ENCODE measurements at places on chromosomes 2 and 18.

DNA sequence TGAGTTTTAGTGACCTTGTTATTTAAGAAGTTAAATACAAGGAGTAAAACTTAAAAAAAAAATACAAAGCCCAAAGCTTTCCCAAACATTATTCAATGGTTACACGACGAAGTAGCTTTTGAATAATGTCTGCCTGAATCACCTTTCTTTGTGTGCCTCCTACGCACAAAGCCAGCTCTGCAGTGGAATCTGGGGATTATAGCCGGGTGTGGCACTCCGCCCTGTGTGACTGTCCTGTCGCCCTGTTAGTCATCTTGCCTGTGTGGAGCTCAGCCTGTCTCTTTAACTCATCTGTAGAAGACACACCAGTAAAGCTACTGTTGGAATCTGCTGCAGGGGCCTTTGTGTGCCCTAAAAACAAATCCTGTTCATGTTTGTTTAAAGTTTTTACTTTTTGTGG lies 79.4 kb upstream of the TCF7L1 start:
- no peak for DNase-seq

GRCh38 chr2:237682151-237682550 lies 54.8 kb downstream of the LRRFIP1 start:
- no peak for DNase-seq

DNA sequence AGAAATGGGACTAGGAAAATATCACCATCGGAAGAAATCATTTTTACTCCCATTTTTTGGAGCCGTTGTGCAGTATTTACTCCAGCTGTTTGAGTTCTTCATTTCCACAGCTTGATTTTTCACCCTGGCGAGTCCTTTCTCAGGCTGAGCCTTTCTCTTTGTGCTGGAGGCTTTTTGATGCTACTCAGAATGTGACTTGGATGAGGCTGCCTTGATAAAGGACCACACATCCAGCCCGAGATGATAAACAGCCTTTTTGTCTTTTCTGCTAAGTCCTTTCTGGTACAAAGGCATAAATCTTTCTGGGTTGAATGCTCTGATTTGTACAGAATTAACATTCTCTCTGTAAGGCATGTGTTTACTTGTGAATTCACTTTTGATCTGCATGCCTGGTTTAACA lies 17.6 kb upstream of the CTDP1 start:
- no peak for DNase-seq

DNA sequence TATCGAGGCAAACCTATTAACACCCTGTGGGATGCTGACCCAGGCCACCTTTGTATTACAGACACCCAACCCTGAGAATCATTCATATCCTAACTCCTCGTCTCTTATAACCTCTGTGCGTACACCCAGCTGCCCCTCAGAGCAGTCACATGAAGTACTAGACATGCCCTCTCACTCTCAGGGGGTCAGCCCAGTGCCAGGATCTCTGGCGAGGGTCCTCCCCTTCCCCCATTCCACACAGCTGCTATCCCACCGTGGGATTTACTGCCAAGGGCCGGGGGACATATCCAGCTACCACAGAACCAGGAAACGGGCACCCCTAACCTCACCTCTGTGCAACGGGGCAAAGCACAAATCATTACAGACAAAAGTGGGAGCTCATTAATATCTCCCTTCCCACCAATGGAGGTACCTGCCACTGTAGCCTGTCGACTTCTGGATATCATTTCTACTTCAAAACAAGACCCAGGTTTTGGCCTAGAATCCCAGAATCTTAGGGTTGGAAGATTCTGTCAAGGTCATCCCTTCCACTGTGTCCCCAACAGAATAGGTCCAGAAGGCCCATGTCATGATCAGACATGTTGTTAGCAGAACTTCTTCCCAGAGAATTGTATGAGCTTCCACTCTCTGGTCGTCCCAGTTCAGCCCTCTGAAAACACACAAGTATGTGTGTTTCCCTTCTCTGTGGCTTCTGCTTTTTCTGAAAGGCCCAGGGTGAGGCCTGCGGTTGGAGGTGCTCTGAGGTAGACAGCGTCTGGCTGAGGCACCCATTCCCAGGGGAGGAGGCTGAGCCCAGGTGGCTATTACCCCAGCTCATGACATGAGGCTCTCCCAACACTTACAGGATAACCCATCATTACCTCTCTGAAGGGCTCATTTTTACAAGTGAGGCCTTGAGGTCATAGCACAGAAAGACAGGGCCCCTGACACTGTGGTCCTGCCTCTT lies 1.7 kb downstream of the TMBIM1 start:
- DNase-seq, result peak; percentile 32

DNA sequence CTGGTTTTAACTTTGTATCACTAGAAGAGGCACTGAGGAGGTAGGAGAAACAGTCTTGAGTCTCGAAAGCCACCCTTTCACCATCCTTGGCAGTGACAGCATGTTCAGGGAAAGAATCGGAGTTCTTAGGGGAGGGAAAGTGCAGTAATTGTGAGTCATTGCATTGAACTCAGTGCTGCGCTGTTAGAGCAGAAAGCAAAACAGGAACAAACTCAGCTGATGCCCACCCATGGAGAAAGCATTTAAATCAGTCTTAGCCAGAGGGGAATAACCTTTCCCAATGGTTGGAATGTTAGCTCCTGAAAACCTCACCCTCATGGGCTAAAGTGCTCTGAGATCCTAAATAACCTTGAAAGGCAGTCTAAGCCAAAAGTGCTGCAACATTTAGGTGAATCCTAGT lies 845.6 kb upstream of the CNTNAP5 start:
- no peak for DNase-seq

GRCh38 chr18:29979881-29980280 lies 1062.7 kb downstream of the DSC3 start:
- no peak for DNase-seq

DNA sequence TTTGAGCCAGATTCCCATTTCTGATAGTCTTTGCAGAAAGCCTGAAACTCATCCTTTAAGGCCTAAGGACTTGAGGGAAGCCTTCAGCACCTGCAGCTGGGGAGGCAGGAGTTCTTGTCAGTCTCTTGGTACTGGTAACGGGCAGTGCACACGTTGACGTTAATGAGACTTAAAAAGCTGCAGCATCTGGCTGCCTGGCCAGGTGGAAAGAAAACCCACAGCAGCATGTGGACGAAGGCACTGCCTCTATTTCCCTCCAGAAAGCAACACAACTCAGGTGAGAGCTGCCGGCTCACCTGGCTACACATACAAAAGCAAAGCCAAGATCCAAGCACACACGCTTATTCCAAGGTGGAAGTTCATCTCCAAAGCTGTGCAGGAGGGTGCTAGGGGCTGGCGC lies 178.8 kb downstream of the ANAPC1 start:
- DNase-seq, result no peak

DNA sequence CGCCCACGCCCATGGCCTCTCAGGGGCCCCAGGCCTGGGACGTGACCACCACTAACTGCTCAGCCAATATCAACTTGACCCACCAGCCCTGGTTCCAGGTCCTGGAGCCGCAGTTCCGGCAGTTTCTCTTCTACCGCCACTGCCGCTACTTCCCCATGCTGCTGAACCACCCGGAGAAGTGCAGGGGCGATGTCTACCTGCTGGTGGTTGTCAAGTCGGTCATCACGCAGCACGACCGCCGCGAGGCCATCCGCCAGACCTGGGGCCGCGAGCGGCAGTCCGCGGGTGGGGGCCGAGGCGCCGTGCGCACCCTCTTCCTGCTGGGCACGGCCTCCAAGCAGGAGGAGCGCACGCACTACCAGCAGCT lies 2.4 kb downstream of the B3GNT7 start:
- DNase-seq, result no peak

DNA sequence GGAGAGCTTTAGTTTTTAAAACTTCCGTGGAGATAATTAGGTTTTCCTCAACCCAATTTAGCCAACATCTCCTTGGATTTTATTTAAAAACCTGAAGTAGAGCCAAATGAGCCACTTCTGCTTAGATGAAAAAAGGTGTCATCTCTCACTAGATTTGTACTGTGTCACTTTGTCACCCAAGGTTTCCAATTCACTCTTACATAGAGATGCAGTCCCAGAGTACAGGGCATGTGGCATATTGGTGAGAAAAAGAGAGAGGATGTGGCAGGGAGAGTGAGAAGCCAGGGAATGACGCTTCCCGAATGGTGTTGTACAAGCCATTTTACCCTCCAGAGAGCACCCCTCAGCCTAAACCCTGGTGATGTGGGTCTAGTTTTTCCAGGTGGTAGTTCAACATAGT lies 44.4 kb upstream of the CTLA4 start:
- DNase-seq, result no peak

Measured in stimulated activated naive CD4-positive, alpha-beta T cell treated with Interleukin-2 at 50 U/mL for 16 hours (primary cell).